IgD-negative memory B cell (primary cell): ENCODE measurements at places on chromosomes 1 and 21. TPM values are rescaled to one million over a fixed set of nuclear protein-coding genes. Genes with fewer than 3 reads are reported as not detected.

The CLIC6 gene
- polyA plus RNA-seq = 0.08 TPM

The ETV3 gene
- polyA plus RNA-seq = 4.7 TPM

The LGR6 gene
- polyA plus RNA-seq = not detected

The TNFSF18 gene
- not detected for polyA plus RNA-seq

The HES5 gene
- polyA plus RNA-seq = not detected

The CTSS gene
- 478 TPM for polyA plus RNA-seq

The ZBTB17 gene
- polyA plus RNA-seq = 30.5 TPM

The CFHR5 gene
- polyA plus RNA-seq = not detected

The DDX20 gene
- polyA plus RNA-seq = 12.2 TPM
